Astrocyte (in vitro differentiated cells and primary cell): ENCODE measurements at places on chromosomes 2 and 18. TPM values are rescaled to one million over a fixed set of nuclear protein-coding genes. Genes with fewer than 3 reads are reported as not detected.

DNA sequence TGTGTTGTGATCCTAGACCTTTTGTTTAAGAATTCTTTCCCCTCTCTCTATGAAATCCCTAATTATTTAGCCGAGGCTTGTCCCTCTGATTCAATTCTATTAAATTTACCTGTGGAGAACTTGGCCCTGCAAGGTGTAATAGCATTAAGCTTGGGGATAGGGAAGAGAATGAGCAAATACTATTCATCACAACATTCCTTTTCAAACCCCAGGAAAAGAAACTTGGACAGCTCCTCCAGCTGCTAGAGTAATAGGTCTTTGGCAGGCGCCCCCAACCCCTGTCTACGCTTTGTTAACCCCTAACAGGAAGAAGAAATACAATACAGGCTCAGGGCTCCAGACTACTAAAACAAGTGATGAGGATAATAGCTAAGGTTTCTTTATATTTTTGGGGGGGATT lies 957.0 kb downstream of the CPS1 start:
- H3K27me3 ChIP-seq, result no peaks in the 10 kb centered on the region
- DNase-seq, result no peak
- H3K36me3 ChIP-seq, result no peaks in the 10 kb centered on the region
- no peak overlapping the region for H3K27ac ChIP-seq
- no peak overlapping the region for H3K4me3 ChIP-seq
- no peaks in the 10 kb centered on the region for H3K4me1 ChIP-seq

Gene LOXHD1
- not detected in 2 replicates for total RNA-seq

DNA sequence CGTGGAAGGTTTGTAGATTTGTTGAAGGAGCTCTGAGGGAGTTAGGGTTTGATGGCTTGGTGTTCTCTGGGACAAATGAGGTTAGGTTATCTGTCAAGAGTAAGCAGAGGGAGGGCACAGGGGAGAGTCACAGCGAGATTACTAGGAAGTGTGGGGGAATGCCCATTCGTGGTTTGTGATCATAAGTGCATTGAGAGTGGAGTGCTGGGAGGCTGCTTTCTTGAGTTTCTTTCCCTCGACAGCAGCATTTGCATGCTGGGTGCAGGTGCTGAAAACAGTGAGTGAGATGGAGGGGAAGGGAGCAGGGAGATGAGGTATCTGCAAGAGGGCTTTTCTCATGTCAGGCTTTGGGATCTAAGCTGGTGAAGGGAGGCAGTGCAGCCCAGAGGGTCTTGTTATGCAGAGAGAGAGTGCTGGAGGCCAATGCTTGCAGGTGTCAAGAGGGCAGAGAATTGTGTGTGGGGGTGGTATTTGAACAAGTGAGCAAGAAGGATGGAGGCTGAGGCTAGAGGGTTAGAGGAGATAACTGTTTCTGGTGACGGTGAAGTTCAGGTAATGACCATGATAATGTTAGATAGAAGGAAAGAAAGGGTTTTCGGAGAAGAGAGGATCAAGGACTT lies 8.8 kb downstream of the RALB start:
- no peaks in the 10 kb centered on the region for H3K36me3 ChIP-seq
- no peak for DNase-seq
- H3K27me3 ChIP-seq, result no peaks in the 10 kb centered on the region
- H3K27ac ChIP-seq, result no peak overlapping the region
- H3K4me3 ChIP-seq, result no peak overlapping the region
- peaks cover 12% of the 10 kb centered on the region for H3K4me1 ChIP-seq

Gene CKAP2L
- total RNA-seq, result 0.96 and 2.1 TPM in 2 replicates

DNA sequence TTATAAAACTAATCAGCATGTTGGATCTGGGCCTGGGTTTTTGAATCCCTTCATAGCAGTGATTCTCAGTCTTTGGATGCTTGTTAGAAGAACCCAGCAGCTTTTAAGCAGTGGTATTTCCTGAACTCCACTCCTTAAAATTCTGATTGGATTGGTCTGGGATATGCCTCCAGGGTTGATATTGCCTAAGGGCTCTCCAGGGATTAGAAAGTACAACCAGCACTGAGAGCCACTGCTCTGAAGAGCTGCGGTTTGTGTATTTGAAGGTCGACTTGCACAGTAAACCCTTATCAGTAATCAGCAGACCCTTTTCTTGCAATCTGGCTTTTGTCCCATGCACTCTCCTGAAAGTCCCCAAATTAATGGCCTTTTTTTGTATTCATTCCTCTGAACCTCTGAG lies 17.0 kb upstream of the RBMS1 start:
- no peaks in the 10 kb centered on the region for H3K36me3 ChIP-seq
- no peak for DNase-seq
- no peak overlapping the region for H3K4me3 ChIP-seq
- no peak overlapping the region for H3K27ac ChIP-seq

DNA sequence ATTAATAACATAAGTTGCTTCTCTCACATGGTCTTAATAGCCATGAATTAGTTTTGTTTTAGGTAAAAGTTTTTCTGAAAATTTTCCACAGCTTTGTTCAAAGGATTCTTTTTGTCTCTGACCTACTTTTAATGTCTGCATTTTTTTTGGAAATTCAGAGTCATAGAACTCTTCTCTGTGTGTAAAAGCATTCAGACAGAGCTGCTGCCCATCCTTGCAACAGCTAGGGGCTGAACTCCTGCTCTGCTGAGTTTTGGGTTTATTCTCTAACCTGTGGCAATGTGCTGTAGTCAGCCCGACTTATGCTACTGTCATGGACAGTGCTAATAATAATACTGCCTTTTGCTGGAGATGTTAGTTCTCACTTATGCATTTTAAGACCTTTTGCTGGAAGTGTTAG lies 44.1 kb downstream of the RALBP1 start:
- H3K27ac ChIP-seq, result no peak overlapping the region
- H3K27me3 ChIP-seq, result no peaks in the 10 kb centered on the region
